ENCODE measurements at places on chromosomes 16 and 17.

DNA sequence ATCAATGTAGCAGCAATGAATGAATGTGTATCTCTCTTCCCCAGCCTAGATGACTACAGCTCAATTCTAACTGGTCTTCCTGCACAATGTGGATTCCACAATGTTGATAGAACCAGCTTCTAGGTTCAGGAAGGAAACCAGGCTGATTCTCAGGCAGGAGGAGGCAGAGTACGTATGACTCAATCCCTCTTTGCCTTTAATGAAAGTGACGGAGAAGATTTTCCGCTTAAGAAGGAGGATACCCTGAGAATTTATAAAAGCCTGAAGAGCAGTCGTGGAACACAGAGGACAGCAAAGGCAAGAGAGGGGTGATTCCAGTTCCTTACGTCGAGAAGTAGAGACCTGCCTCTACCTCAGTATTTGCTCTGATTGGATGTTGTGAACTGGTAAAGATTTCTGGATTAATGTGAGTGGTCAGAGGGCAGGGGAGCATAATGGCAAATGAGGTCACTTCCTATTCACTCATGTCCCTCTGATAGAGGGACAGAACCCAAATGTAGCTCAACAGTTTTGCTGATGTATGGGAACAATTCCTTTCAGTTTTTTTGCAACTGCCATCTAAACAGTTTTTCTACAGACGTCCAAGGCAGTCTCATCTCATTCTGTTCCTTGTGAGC, 15.0 kb upstream of the SLC16A11 start:
- DNase-seq, result no peak

DNA sequence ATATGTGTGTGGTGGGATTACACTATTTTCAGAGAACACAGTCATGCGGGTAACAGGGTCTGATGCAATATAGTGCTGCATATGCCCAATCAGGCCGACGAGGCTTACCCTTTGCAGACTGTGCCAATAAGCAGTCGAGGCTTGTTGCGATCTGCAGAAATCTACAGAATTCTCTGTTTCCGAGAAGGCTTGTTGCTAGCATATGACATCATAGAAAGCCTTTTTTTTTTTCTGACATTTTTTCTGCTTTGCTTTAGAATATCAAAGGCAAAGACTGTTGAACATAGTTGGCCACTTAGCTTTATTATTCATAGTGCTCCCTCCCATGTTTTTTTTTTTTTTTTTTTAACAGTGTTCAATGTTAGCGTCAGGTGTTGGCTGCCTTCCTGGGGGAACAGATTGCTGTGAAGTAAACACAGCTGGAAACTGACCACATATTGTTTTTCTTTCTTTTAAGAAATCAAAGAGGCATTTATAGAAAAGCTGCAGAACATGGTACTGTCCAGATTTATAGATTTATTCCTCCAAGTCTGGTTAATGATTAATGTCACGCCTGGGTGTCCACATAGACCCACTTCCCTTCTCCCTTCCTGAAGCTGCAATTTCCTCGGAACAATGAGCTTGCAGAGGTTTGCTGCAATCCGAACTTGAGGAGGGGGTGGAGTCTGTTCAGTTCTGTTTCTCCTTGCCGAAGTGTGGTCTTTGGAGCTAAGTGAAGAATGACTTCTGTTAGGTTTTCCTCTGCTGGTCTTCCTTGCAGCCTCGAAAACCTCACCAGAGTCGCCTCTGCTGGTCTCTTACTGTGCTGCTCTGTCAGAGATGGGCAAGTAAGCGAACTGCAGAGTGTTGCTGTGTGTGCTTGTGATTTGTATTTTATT, 87.3 kb downstream of the MAP2K6 start:
- DNase-seq, result no peak

GRCh38 chr17:58703137-58703915, 10.9 kb downstream of the RAD51C start:
- DNase-seq, result no peak

- DNase-seq, result no peak
Observed at GRCh38 chr16:74280448-74280847, 16.2 kb upstream of the PSMD7 start.

DNA sequence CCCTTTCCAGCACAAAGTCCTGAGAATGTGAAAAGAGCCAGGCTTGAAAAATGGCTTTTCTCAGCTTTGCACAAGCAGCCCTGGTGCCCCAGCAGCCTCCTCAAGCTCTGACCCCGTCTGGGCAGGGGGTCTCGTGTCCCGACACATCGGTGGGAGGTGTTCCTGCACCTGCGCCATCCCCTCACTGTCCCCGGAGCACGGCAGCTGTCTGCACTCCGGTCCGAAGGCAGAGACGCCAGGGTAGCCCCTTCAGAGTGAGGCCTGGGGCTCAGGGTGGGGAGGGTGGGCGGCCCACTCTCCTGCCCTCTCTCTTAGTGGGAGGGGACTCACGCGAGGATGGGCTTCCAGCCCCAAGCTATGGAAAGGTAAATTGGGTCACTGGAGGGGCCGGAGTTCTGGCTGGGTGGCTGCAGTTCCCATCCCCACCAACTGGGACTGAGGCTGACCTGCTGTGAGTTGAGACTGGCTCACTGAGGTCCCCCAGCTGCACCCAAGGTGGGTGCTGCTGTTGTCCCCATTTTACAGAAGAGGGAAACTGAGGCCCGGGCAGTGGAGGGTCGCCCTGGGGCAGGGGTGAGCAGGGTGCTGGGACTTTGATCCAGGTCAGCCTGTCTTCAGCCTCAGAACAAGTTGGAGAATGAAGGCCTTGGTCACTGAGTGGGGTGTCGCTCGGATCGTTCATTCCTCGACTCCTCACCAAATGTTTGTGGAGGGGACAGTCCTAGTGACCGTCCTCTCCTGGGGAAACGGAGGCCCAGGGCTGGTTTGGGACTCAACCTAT, 2.3 kb upstream of the BAIAP3 start:
- no peak for DNase-seq
